Activated CD8-positive, alpha-beta memory T cell treated with anti-CD3 and anti-CD28 coated beads for 1 hour (primary cell): ENCODE measurements at places on chromosomes 7 and 10.

DNA sequence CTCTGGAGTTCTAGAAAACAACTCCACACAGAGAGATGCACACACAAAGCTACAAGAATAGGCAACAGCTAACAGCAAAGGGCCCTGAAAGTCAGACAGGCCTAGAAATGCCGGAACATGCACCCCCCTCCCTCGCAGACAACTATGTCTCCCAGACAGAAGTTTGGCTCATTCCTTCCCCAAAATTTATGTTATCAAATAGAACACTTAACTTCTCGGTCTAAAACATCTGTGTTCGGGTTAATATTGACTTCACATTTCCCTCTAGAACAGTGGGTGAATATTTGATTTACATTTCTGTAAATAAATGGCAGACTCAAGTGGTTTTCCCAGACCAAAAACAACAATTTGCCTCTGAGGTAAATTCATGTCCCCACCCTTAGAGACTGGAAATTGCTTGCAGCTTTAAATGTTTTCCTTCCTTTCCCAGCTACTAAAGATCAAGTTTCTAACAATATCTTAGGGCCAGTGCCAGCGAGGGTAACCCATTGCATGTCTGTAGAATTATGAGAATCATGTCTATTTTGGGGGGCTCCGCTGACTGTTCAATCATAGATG is 92.5 kb upstream of the INHBA start:
- DNase-seq: no peak

GRCh38 chr7:88686468-88687229 is 72.9 kb upstream of the ZNF804B start:
- no peak for DNase-seq

GRCh38 chr7:134234216-134234615 is 82.5 kb downstream of the SLC35B4 start:
- DNase-seq: no peak

DNA sequence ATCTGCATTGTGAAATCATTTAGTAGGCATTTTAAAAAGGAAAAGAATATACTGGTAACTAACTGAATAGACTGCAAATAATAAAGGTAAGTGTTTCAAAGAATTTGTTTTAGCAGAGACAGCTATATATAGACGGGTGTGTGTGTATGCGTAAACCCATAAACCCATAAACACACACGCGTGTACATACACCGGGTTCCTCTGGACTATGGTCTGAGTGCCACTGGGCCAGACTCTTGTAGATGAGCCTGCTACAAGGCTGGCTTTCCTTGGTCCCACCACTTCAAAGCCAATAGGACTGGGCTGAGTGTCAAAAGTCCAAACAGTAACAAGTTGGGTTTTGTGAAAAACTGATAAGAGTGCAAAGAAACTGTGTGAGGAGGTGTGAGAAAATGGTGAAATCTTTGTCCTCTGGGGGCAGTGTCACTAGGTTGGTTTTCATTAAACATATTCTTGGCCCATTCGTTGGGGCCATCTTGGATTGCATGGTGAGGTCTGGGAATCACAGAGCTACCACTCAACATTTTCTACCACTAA is 39.8 kb downstream of the GNA12 start:
- no peak for DNase-seq

- DNase-seq: no peak
These were observed 118.7 kb upstream of the COL1A2 start for GRCh38 chr7:94276027-94276426.

DNA sequence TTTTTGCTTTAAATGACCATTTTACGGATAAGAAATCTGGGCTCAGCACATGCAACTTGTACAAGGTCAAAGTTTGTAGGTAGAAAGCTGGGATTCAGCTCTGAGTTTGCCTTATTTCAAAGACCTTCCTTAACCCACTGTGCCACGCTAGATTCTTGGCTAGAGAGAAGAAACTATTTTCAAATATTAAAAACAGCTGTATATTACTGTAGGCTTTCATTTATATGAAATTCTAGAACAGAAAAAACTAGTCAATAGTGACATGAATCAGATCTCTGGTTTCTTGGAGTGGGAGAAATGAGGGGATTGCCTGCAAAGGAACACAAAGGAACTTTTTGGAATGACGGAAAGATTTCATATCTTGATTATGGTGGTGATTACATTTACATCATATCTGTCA is 53.0 kb upstream of the C1GALT1 start:
- no peak for DNase-seq

- DNase-seq: no peak
These were observed 86.0 kb downstream of the FANK1 start for GRCh38 chr10:125982260-125982948.

- DNase-seq: no peak
These were observed 84.8 kb upstream of the PHF14 start for GRCh38 chr7:10888861-10889260.

DNA sequence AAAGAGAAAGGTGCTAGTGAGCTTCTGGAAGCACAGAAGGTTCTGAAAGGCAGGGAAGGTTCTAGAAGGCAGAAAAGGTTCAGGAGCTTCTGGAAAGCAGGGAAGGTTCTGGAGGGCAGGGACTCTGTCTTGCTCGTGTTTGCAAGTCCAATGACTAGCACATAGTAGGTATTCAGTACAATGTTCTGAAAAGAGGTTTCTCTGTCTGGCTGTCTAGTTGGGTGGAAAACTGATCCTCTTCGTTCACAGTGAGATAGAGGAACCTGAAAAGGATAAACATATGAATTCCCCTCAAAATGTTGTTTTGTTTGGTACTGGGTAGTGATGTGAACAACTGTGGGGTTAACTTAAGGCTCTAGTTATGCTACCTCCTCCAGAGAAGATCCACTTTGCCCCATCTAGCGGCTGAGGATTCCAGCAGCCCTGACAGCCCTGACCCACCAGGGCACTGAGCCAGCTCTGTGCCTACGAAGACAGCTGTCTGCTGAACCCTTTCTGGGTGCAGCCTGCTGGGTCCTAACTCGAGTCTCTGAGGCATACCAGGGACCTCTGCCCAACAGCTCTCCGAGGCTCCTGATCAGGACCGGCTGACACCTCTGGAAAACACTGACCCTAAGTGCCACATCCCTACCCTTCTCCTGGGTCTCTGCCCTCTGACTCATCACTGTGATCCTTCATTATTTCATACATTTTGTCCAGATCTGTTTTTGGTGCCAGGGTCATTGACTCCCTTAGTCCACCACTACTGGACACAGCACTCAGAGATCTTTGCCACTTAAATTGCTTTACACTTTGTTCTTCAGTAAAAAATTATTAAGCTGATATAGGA is 15.4 kb downstream of the PTPRN2 start:
- DNase-seq: no peak

- DNase-seq: no peak
These were observed 13.6 kb downstream of the PDLIM1 start for GRCh38 chr10:95277201-95277570.

- DNase-seq: no peak
These were observed 15.5 kb downstream of the CARD11 start for GRCh38 chr7:3028071-3028757.

DNA sequence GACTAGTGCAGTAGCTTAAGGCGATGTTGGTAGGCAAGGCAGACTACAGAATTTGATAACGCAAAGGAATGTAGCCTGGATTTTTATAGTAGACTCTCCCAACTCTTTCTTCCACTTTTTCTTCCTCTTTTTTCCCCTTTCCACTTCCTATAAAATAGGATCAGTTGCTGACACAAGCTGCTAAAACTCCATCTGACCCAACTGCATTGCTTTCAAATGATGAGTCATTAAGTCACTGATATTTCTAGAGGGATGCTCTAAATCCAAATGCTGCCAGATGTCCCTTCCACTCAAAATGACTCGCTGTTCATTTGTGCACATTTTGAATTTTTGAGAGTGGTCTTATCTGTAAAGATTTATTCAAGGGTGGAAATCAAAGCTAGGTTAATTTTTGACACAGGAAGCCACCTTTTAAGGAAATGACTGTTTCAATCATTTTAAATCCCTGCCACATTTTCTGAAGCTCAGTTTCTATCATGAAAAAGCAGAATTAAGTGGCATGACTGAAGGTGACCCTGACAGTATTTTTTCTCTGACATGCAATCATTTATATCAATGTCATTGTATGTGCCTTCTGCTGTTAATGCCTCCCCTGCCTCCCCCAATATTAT is 25.8 kb upstream of the SFMBT2 start:
- no peak for DNase-seq

DNA sequence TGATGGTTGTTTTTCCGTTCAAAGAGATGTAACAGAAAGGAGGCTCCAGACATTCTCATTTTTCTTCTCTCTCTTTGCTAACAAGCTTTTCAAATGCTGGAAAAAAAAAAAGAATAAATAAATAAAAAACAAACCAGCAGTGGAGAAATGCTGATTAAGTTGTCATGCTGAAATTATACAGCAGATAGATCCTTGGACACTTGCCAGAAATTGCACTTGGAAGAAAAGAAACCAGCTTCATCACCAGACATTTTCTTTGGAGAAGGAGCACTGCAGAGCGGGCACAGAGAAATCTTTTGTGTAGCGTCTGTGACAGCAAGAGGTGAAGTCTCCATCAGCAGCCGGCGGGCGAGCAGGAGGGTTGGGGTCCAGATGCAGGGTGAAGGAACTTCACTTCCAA is 55.8 kb downstream of the CLRN3 start:
- DNase-seq: no peak

- DNase-seq: no peak
These were observed 119.9 kb downstream of the AGMO start for GRCh38 chr7:15441915-15442314.

DNA sequence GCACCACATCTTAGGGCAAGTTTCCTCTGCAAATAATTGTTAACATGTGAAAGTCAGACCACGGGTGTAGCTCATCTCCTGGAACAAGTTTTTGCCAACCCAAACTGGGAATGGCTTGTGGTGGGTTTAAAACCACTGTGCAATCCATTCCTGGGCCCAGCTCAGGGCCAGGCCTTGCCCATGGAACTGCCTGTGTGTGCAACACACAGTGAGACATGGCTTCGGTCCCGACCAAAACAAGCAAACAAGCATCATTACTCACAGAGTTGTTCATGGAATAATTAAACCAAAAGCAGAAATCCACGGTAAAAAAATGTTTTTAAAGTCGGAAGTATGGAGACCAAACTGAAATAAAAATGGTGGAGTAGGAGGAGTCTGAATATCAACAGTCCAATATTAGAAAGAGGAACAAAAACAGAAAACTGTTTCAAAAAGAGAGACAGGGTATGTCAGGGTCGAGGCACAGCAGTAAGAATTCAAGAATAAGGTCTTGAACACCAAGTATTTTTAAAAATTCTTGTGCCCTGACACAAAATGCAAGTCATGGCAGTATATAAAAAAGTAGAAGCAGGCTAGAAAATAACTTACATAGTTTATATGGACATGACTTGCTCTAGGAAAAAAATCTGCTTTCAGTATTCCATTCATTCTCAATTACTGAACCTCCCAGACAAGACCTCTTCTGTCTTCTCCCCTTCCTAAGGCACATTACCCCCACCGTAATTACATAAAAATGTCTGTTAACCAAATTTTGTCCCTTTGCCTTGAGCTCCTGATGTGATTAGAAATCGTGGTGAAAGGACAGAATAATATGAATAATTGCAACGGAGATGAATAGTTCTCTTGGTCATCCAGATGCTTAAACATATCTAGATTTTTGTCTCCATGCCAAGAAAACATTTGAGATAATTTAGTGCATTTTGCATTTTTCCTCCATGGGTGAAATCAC is 88.4 kb downstream of the FAS start:
- DNase-seq: no peak

- no peak for DNase-seq
These were observed 135.9 kb downstream of the PAXIP1 start for GRCh38 chr7:154867068-154867467.

DNA sequence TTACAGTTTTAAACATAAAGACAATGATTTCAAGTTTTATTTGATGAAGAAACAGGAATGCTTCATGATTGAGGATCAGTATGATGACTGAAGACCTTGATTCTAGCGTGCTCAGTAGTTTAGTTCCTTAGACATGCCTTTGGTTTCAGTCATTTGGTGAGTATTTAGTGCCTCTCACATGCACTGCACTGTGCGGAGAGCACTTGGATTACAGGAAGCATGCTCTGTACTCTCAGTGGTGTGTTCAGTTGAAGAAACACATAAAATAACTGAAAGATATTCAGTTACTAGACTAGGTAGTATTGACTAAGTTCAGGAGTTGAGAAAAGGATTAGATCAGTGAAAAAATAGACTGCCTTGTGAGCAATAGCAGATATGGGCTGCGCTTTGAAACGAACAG is 25.5 kb downstream of the RBM17 start:
- DNase-seq: no peak

DNA sequence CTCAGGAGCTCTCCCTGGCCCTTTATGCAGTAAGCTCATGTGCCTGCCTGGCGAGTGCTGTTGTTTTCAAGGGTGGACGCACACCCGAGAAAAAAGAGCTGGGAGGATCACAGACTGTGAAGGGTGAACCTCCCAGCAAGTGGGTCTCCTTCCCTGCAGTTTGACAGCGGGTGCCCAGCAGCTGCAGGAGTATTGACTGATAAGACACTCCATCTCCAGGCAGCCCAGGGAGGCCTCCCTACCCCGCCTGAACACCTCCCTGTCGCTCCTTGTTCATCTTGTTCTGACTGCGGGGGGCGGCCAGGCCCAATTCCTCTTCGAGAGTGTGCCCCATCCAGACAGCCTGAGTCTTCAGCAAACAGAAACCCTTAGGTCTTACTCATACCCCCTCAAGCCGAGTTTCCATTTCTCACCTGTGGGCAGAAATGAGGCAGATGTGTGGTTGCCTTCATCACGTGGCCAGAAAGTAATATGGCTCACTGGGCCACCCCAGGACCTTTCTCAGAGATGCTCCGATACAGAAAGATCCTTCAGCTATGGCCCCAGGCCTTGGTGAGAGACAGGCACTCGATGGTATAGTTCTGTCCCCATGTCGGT is 17.2 kb downstream of the MDH2 start:
- no peak for DNase-seq

GRCh38 chr10:97400665-97401454 is at the start of gene RRP12:
TSS of gene RRP12 (minus strand) at chr10:97401340. CDS start at chr10:97401231, 109 bp downstream.
- peak; percentile 51 for DNase-seq

- DNase-seq: no peak
These were observed 2.0 kb upstream of the HEPACAM2 start for GRCh38 chr7:93228302-93228701.

DNA sequence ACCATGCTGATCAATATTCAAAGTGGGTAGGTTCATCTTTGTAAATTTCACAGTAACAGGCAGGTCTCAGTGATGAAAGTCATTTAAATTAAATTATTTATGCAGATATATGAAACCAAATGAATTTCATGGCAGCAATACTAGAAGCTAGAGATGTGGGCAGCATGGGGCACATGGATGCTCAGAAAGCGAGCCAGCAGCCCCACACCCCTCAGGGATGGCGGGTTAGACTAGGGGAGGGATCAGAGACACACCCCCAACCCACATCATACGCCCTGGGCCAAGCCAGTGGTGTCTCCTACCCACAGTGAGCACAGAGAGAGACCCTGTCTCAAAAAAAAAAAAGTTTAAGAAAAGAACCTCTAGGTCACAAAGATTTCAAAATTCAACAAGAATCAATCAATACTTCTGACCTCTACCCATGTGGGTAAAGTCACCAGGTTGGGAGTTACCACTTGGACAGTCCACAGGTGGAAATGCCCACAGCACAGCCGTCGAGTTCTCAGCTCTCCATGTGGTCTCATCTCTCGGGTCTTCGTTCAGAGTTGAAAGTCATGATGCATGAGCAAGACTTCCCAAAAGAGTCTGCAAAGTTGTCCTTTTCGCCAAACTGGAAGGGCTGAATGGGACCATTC is 79.3 kb upstream of the PPP2R2D start:
- no peak for DNase-seq

GRCh38 chr10:97427571-97428179 is 1.7 kb downstream of the PGAM1 start:
- no peak for DNase-seq

- no peak for DNase-seq
These were observed 66.7 kb upstream of the GTF2I start for GRCh38 chr7:74590813-74591212.

- no peak for DNase-seq
These were observed 64.1 kb upstream of the DIP2C start for GRCh38 chr10:753530-753929.
